Activated naive CD4-positive, alpha-beta T cell treated with anti-CD3 and anti-CD28 coated beads for 36 hours (primary cell): ENCODE measurements at places on chromosomes 4 and X. TPM values are rescaled to one million over a fixed set of nuclear protein-coding genes. Genes with fewer than 3 reads are reported as not detected.

DNA sequence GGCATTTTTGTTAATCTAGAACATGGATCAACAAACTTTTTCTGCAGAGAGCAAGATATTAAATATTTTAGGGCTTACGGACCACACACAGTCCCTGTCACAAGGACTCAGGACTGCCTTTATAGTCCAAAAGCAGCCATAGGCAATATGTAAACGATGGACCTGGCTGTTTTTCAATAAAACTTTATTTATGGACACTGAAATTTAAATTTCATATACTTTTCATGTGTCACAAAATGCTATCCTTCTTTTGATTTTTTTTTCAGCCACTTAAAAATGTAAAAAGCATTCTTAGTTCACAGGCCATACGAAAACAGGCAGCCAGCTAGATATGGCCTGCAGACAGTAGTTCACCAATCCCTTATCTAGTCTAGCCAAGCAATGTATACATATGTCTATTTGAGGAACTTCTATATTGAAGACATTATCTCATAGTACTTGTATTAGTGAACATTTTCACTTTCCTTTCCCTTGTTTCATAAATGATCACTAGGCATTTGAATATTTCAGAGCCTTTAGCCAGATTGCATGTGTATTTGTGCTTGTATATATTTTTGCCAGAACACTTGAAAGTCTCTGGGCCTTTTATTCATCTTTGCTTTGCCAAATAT is 350.9 kb downstream of the RPA4 start:
- H3K27me3 ChIP-seq, result no peaks in the 10 kb centered on the region
- DNase-seq, result no peak
- H3K27ac ChIP-seq, result no peak overlapping the region
- H3K36me3 ChIP-seq, result no peaks in the 10 kb centered on the region
- no peaks in the 10 kb centered on the region for H3K4me1 ChIP-seq

- H3K27ac ChIP-seq, result no peak overlapping the region
- no peak for DNase-seq
- H3K36me3 ChIP-seq, result no peaks in the 10 kb centered on the region
- H3K27me3 ChIP-seq, result peaks cover 50% of the 10 kb centered on the region
- H3K4me1 ChIP-seq, result peaks cover 5% of the 10 kb centered on the region
These were observed 5.4 kb downstream of the RNF150 start for GRCh38 chr4:141127884-141128283.

- no peaks in the 10 kb centered on the region for H3K36me3 ChIP-seq
- no peak for DNase-seq
- no peak overlapping the region for H3K27ac ChIP-seq
- H3K27me3 ChIP-seq, result no peaks in the 10 kb centered on the region
- H3K4me1 ChIP-seq, result peaks cover 5% of the 10 kb centered on the region
These were observed 97.5 kb downstream of the HNRNPD start for GRCh38 chr4:82276332-82276640.

DNA sequence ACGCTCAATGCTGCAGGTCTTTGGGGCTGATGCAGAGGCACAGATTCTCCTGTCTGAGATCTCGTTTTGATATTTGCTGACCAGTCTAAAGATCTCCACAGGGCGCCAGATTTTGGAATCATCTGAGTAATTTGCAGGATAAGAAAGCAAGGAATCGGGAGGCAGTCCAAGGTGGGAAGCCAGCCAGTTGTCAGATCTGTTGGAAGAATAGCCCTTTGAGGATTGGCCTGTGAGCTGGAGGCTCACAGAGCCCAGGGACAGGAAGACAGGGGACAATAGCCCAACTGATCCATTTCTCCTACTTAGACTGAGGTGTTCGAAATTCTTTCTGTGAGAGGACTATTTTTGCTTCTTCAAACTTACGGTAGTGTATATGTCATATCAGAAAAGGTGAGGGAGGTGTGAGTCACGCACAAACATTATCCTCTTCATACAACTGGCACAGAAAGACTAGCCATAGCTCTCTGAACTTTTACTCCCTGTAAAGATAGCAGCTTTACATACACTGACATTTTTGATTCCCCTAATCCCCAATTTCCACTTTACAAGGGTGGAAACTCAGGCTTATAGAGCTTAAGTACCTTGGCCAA is 8.8 kb downstream of the DIPK2B start:
- no peaks in the 10 kb centered on the region for H3K36me3 ChIP-seq
- H3K4me3 ChIP-seq, result peak overlapping the region; percentile 18
- no peaks in the 10 kb centered on the region for H3K27me3 ChIP-seq
- H3K4me1 ChIP-seq, result peaks cover 35% of the 10 kb centered on the region
- peak; percentile 25 for DNase-seq
- H3K27ac ChIP-seq, result peak overlapping the region; percentile 88

DNA sequence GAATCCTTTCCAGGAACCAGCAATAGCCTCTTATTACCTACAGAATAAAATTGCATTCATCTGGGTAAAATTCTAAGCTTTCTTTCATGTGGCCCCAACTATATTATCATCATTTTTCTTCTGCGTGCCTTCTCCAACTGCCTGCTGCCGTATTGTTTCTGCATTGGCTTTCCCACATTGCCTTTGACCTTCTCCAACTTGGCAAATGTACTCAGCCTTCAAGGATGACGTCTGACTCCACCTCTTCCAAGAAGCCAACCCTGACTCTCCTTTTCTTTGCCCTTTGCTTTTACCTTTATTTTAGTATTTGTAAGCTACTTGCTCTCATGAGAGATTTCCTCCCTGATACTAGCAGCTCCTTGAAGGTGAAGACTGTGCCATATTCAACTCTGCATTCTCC is 200.4 kb upstream of the FAM9B start:
- no peak overlapping the region for H3K4me3 ChIP-seq
- H3K4me1 ChIP-seq, result peaks cover 5% of the 10 kb centered on the region
- no peak overlapping the region for H3K27ac ChIP-seq
- DNase-seq, result no peak
- no peaks in the 10 kb centered on the region for H3K36me3 ChIP-seq

GRCh38 chr4:8241895-8242696 is 27.5 kb upstream of the HTRA3 start:
- H3K36me3 ChIP-seq, result no peaks in the 10 kb centered on the region
- H3K4me3 ChIP-seq, result no peak overlapping the region
- H3K27me3 ChIP-seq, result no peaks in the 10 kb centered on the region
- H3K4me1 ChIP-seq, result no peaks in the 10 kb centered on the region
- no peak overlapping the region for H3K27ac ChIP-seq
- DNase-seq, result peak; percentile 83

GRCh38 chrX:148854306-148854705 is 353.9 kb downstream of the AFF2 start:
- no peaks in the 10 kb centered on the region for H3K36me3 ChIP-seq
- no peak overlapping the region for H3K27ac ChIP-seq
- no peak overlapping the region for H3K4me3 ChIP-seq
- no peaks in the 10 kb centered on the region for H3K4me1 ChIP-seq
- DNase-seq, result no peak
- H3K27me3 ChIP-seq, result no peaks in the 10 kb centered on the region

The SPP1 gene
- total RNA-seq, result not detected

DNA sequence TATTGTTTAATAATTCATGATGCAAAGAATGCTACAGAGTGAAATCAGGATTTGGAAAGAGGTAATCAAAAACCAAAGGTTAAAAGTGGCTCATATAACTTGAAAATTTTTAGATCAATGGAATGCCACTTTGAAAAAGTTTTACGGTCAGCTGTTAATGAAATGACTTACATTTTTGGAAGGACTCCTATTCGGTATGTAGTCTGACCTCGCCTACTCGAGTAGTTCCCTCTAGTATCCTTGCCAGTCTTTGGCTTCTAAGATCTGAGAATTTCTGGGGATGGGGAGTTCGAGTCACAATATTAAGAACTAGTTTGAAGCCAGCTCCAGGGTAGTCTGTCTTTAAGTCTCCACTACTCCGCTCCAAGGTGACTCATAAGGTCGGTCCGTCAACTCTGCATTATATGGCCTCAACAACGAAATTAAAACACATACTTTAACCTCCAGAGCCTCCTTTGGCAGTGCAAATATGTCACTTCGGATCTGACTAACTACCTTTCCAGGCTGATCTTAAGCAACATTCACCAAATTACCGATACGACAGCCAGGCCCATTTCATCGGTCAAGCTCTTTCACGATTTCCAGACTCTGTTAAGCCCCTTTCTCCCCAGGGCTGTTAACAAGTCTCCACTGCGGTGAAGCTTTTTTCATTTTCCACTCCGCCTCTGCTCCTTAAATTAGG is 733 bp upstream of the NAA15 start:
- H3K4me3 ChIP-seq, result peak overlapping the region; percentile 100
- peaks cover 28% of the 10 kb centered on the region for H3K36me3 ChIP-seq
- peak; percentile 44 for DNase-seq
- H3K4me1 ChIP-seq, result peaks cover 58% of the 10 kb centered on the region
- H3K27ac ChIP-seq, result peak overlapping the region; percentile 98

- H3K4me3 ChIP-seq, result no peak overlapping the region
- DNase-seq, result no peak
- H3K4me1 ChIP-seq, result no peaks in the 10 kb centered on the region
- H3K36me3 ChIP-seq, result no peaks in the 10 kb centered on the region
- H3K27ac ChIP-seq, result no peak overlapping the region
These were observed 556.8 kb upstream of the PCDH10 start for GRCh38 chr4:132592340-132592739.

GRCh38 chr4:111773858-111774257 is 371.4 kb upstream of the FAM241A start:
- no peak overlapping the region for H3K4me3 ChIP-seq
- H3K27me3 ChIP-seq, result no peaks in the 10 kb centered on the region
- H3K27ac ChIP-seq, result no peak overlapping the region
- H3K36me3 ChIP-seq, result no peaks in the 10 kb centered on the region
- no peaks in the 10 kb centered on the region for H3K4me1 ChIP-seq
- no peak for DNase-seq

- H3K4me3 ChIP-seq, result no peak overlapping the region
- no peak for DNase-seq
- H3K4me1 ChIP-seq, result no peaks in the 10 kb centered on the region
- no peak overlapping the region for H3K27ac ChIP-seq
These were observed 32.2 kb upstream of the CCKAR start for GRCh38 chr4:26522478-26522877.

DNA sequence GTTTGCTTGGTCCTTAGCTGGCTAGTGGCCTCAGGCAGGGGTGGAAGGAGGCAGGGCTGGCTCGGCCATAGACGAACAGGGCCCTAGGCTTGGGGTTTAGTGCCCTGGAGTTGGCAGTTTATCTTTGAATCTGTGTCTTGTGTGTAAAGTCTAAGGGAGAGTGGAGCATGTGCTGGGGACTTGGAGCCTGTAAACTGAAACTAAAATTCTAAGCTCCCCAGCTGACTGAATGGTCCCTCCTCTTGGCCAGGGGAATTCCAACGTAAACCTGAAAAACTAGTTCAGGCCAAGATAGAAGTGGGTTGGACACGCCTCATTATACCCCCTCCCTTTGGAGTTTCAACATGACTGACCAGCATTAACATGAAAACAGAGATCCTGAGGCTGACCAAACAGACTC is 46.1 kb upstream of the GPR78 start:
- H3K36me3 ChIP-seq, result peaks cover 1% of the 10 kb centered on the region
- DNase-seq, result no peak
- no peak overlapping the region for H3K27ac ChIP-seq
- peaks cover 13% of the 10 kb centered on the region for H3K27me3 ChIP-seq

- H3K4me1 ChIP-seq, result no peaks in the 10 kb centered on the region
- H3K36me3 ChIP-seq, result no peaks in the 10 kb centered on the region
- no peaks in the 10 kb centered on the region for H3K27me3 ChIP-seq
- DNase-seq, result no peak
- no peak overlapping the region for H3K4me3 ChIP-seq
These were observed 3.7 kb upstream of the CT47C1 start for GRCh38 chrX:119069128-119069527.

GRCh38 chrX:78075787-78076389 is 28.2 kb upstream of the PGK1 start:
- peaks cover 10% of the 10 kb centered on the region for H3K36me3 ChIP-seq
- peak; percentile 18 for DNase-seq
- H3K4me1 ChIP-seq, result peaks cover 8% of the 10 kb centered on the region

The GAGE1 gene
- not detected for total RNA-seq

- no peaks in the 10 kb centered on the region for H3K27me3 ChIP-seq
- H3K27ac ChIP-seq, result no peak overlapping the region
- no peak overlapping the region for H3K4me3 ChIP-seq
- peaks cover 49% of the 10 kb centered on the region for H3K4me1 ChIP-seq
- DNase-seq, result no peak
These were observed 50.0 kb downstream of the TET2 start for GRCh38 chr4:105196523-105197145.

DNA sequence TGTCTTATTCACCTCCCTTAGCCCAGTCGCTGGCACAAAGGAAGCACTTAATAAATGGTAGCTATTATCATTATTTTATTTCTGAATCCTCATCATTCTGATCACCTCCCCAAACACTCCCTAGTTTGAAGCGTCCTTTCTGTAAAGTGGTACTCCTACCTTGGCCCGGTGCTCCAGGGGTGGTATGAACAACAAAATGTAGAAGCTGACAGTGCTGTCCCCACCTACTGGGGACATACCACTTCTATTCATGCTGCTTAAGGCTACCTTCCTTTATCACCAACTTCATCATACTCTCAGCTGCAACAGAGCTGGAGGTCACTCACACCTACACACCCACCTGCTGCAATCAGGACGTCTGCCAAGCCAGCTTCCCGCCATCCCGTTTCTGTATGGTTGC is 40.8 kb upstream of the APLN start:
- no peak overlapping the region for H3K27ac ChIP-seq
- H3K4me1 ChIP-seq, result no peaks in the 10 kb centered on the region
- no peaks in the 10 kb centered on the region for H3K36me3 ChIP-seq
- no peak overlapping the region for H3K4me3 ChIP-seq
